Left kidney (tissue), 8 donors: ENCODE measurements at places on chromosomes 4 and X. TPM values are rescaled to one million over a fixed set of nuclear protein-coding genes. Genes with fewer than 3 reads are reported as not detected.

Gene NXF2
- polyA plus RNA-seq, result 0.71 TPM

Gene TLR8
- polyA plus RNA-seq, result 0.15 TPM

Gene RP2
- 15.5 TPM for polyA plus RNA-seq

Gene CABS1
- polyA plus RNA-seq, result 0.08 TPM
